ENCODE measurements at places on chromosomes 7 and 10.

GRCh38 chr10:123868038-123869019 lies 23.3 kb downstream of the CPXM2 start:
- no peak for DNase-seq

- peak; percentile 63 for DNase-seq
These were observed 967 bp upstream of the GLI3 start for GRCh38 chr7:42237811-42238541.

- no peak for DNase-seq
These were observed 61.1 kb upstream of the CCDC71L start for GRCh38 chr7:106721816-106722785.

GRCh38 chr7:107130487-107131220 lies 38.1 kb upstream of the HBP1 start:
- DNase-seq = no peak

DNA sequence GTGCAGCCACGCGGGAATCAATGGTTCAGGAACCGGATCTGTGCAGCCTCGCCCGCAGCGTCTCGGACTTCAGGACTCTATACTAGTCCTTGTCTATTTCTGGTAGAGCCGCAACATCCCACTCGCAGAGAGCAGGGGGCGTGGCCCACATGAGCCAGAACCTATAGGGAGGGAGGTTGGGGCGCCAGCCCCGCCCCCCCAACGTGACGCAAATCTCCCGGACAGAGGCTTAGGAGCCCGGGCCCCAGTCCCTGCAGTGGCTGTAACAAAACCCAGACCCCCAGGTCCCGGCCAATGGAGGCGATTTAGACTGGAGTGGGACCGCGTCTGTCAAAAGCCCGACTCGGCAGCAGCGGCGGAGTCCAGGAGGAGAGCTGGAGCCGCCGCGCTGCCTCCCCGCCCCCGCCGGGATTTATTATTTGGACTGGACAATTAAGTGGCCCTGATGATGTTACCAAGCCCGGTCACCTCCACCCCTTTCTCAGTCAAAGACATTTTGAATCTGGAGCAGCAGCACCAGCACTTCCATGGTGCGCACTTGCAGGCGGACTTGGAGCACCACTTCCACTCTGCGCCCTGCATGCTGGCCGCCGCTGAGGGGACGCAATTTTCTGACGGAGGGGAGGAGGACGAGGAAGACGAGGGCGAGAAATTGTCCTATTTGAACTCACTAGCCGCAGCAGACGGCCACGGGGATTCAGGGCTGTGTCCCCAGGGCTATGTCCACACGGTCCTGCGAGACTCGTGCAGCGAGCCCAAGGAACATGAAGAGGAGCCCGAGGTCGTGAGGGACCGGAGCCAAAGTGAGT lies at the start of gene NKX2-3:
Gene NKX2-3 (plus strand): TSS at position 256 of the 809 bp plus-strand sequence. CDS start 190 bp downstream, at position 446.
- DNase-seq = no peak

DNA sequence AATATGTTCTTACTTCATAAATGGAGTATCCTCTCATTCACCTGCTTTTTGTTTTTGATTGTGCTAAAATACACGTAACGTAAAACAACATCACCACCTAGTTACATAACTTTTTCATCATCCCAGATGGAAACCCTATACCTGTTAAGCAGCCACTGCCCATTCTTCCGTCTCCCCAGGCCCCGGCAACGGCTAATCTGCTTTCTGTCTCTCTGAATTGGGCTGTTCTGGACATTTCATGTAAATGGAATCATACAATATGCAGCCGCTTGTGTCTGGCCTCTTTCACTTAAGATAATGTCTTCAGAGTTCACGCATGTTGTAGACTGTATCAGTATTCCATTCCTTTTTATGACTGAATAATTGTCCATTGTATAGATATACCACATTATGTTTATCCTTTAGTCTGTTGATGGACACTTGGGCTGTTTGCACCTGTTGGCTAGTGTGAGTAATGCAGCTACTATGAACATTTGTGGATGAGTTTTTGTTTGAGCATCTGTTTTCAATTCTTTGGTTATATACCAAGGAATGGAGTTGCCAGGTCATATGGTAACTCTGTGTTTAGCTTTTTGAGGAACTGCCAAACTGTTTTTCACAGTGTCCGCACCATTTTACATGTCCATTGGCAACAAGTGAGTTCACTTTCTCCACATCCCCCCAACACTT lies 14.1 kb upstream of the SUN1 start:
- no peak for DNase-seq

GRCh38 chr10:20892011-20892585 lies 5.0 kb downstream of the NEBL start:
- no peak for DNase-seq

- no peak for DNase-seq
These were observed 156.9 kb upstream of the GDF10 start for GRCh38 chr10:47143072-47143471.

- no peak for DNase-seq
These were observed 70.1 kb downstream of the COBL start for GRCh38 chr7:51246258-51247245.

DNA sequence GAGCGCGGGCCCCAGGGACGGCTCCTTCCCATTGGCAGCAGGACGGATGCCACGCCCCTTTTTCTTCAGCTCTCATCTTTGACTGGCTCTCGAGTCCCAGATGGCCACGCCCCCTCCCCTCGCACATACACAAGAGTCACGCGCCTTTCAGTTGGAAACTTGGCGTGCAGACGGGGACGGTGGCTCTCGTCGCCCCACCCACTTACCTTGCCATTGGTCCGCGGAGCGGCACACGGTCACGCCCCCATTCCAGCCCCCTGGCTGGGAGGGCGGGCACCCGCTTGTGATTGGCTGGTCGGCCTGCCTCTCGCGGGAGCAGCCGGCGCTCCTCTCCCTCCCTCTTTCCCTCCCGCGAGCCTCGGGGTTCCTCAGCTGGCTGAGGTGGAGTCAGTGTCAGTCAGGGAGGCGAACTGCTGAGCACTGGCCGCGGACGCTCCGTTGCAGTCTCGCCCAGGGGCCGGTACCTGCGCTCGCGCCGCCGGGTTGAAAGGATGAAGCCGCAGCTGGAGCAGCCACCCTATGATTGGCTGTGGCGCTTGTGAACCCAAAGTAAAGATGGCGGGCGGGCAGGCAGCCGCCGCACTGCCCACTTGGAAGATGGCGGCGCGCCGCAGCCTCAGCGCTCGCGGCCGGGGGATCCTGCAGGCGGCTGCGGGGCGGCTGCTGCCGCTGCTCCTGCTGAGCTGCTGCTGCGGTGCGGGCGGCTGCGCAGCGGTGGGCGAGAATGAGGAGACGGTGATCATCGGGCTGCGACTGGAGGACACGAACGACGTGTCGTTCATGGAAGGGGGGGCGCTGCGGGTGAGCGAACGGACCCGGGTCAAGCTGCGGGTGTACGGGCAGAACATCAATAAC lies at the start of gene CNNM2:
Gene CNNM2 (plus strand): TSS at position 333 of the 855 bp plus-strand sequence. CDS start 187 bp downstream, at position 520.
- peak; percentile 98 for DNase-seq

DNA sequence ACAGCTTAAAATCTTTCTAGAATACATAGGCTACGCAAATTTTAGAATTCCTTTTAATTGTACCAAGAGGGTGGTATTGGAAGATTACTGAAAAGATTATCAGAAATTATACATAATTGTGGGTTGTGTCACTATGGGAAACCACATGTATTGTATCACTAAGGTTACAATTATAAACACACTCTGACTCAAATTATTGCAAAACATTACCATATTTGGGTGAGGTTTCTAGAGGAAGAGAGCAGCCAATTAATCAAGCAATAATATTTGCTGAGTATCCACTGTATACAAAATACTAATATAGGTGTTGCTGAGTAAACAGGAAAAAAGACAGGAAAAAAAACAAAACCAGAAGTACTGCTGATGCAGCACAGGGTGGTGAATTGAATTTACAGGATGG lies 3.1 kb upstream of the CAPZA2 start:
- DNase-seq = no peak

DNA sequence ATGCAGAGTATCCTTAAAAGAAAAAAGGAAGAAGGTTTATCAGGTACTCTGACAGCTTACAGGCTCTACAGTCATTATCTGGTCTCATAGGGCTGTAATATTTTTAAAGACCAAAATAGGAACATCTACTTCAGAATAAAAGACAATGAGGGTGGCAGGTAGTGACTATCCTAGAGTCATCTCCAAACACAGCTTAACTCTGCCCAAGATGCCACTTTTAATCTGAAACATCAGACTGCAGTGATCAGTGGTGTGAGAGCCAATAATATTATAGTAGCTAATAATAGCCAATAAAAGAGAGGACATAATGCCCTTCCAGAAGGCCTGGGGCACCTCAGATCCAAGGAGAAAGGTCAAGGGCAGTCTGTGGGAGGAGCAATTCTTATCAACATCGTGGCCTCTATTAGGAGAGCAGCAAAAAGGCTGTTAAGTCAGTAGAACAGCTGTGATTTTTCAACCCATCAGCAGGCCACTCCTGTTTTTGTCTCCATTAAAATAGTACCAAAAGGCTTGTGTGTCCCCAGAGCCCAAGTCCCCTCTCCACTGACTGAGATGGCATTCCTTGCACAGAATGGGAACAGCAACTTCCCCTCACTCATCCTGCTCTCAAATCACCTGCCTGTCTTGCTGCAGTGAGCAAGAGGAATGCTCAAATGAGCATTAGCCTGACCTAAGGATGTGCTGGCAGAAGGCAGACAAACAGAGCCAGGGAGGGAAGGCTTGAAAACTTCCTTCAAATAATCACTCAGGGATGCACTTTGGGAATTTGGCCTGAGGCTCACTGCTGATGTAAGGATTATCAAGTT lies 20.7 kb upstream of the SPOCK2 start:
- DNase-seq = no peak

DNA sequence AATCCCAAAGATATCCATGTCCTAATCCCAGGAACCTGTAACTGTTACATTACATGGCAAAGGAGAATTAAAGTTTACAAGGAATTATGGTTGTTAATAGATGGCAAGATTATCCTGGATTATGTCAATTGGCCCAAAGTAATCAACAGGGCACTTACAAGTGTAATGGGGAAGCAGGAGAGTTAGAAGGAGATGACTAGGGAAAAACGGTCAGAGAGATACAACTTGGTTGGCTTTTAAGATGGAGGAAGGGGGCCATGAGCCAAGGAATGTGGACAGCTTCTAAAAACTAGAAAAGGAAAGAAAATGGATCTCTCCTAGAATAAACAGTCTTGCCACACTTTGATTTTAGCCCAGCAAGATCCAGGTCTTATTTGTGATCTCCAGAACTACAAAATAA lies 3.3 kb downstream of the JMJD1C start:
- no peak for DNase-seq

GRCh38 chr7:141074162-141074991 lies 513 bp downstream of the TMEM178B start:
- peak; percentile 41 for DNase-seq

- no peak for DNase-seq
These were observed 258.4 kb upstream of the SP8 start for GRCh38 chr7:21044913-21045568.

DNA sequence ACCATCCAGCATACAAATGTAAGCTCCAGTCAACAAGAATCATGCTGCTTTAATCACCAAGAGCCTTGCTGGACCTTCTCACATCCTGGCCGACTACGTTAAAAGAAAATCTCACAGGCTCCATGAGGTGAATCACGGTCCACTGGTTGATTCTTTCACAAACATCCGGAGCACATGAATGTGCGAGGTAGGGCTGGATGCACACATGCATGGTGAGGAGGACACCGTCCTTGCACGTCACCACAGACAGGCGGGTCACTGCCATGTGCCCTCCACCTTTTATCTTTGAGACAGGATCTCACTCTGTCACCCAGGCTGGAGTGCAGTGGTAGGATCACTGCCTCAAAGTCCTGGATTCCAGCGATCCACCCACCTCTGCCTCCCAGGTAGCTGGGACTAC lies 265.1 kb downstream of the PARD3 start:
- DNase-seq = no peak

DNA sequence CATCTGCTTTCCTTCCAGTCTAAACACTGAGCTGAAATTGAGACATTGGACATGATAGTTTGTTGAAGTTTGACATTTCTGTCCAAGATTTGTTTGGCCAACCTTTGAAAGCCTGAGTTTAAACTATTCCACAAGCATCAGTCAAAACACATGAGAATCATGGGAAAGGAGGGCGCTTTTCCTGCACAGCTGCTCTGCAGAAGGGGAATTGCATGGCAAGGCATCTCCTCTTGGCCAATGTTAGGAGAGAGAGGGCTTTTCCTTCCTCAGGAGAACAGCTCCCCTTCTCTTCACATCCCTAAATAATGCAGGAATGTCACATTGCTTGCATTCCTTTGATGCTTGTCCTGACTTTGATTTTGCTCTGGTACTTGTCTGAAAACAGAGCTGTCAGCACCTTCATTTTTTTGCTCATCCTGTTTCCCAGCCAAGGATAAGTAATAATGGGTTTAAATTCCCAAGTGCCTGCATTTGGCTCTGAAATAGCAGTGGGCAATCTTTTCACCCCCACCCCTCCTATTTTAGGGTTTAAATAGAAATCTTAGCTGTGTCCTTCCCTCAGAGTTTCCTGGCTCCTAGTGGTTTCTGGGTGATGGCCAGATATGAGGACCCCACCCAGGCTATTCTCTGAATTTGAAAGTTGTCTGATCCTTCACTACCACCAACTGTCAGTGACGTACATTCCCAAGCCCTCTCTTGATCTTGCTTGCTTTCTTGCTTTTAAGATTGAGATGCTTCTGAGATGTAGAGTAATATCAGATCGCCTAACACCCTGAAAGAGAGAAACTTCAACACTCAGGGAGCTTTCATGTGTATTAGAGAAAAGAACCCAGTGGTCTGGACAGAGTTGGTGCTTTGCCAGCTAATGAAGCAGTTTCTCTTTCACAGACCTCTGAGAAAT lies 75.2 kb upstream of the NPVF start:
- DNase-seq = no peak

- DNase-seq = no peak
These were observed 174.4 kb downstream of the ARID5B start for GRCh38 chr10:62075912-62076311.

- DNase-seq = peak; percentile 16
These were observed 25.8 kb downstream of the POLL start for GRCh38 chr10:101562231-101562630.

- no peak for DNase-seq
These were observed 9.1 kb downstream of the VIM start for GRCh38 chr10:17237149-17237527.

GRCh38 chr10:556971-557637 lies 132.4 kb downstream of the DIP2C start:
- DNase-seq = peak; percentile 35

DNA sequence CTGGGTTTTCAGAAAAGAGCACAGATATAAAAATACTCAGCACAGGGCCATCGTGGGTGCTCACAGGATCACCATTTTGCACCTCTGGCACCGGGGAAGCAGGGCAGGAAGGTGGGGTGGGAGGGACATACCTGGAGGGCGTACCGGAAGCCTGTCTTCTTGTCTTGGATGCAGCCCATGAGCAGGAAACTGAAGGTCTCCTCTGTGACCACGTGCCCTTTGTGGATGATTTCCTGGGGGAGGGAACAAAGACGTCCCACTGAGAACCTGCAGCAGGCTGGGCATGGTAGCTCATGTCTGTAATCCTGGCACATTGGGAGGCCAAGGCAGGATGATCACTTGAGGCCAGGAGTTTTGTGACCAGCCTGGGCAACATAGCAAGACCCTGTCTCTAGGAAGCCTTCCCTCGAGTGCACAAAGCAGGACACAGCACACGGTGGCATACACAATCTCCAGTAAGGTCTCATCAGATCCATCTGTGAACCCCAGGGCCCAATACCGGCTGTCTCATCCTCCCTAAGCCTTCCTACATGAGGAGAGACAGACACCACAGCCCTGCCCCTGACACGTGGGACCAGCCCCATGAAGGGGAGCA lies 9.5 kb downstream of the PTCD1 start:
- no peak for DNase-seq
